ENCODE measurements at places on chromosomes 6 and 20. TPM values are rescaled to one million over a fixed set of nuclear protein-coding genes. Genes with fewer than 3 reads are reported as not detected.

The ASIP gene
- not detected for total RNA-seq

The CNBD2 gene
- total RNA-seq = 5.3 TPM

The BMP2 gene
- 0.33 TPM for total RNA-seq

The LBP gene
- 1.1 TPM for total RNA-seq

The MYBL2 gene
- 84.8 TPM for total RNA-seq

The L3MBTL1 gene
- total RNA-seq = 1.1 TPM

Data from A549 treated with dexamethasone at 1 μM for 4 hours (cell line).